ENCODE measurements at places on chromosomes 13 and 19. TPM values are rescaled to one million over a fixed set of nuclear protein-coding genes. Genes with fewer than 3 reads are reported as not detected.

SMIM44 gene
- not detected for total RNA-seq

GRCh38 chr13:46908501-46908900 lies 11.6 kb upstream of the HTR2A start:
- H3K27me3 ChIP-seq: no peaks in the 10 kb centered on the region
- no peak overlapping the region for H3K4me3 ChIP-seq
- DNase-seq: no peak
- no peaks in the 10 kb centered on the region for H3K4me1 ChIP-seq
- no peaks in the 10 kb centered on the region for H3K36me3 ChIP-seq

TRPC4 gene
- 4.2 TPM for total RNA-seq

GRCh38 chr19:13076787-13077186 lies 25.9 kb downstream of the LYL1 start:
- H3K27me3 ChIP-seq: no peaks in the 10 kb centered on the region
- H3K4me1 ChIP-seq: peaks cover 45% of the 10 kb centered on the region
- H3K36me3 ChIP-seq: peaks cover 63% of the 10 kb centered on the region
- H3K27ac ChIP-seq: peak overlapping the region; percentile 85

SPRED3 gene
- total RNA-seq: 0.46 TPM

- no peak overlapping the region for H3K27ac ChIP-seq
- no peaks in the 10 kb centered on the region for H3K27me3 ChIP-seq
- no peak for DNase-seq
- H3K36me3 ChIP-seq: peaks cover 95% of the 10 kb centered on the region
- no peak overlapping the region for H3K4me3 ChIP-seq
Observed at GRCh38 chr19:50002386-50002960, 22.7 kb downstream of the VRK3 start.

DNA sequence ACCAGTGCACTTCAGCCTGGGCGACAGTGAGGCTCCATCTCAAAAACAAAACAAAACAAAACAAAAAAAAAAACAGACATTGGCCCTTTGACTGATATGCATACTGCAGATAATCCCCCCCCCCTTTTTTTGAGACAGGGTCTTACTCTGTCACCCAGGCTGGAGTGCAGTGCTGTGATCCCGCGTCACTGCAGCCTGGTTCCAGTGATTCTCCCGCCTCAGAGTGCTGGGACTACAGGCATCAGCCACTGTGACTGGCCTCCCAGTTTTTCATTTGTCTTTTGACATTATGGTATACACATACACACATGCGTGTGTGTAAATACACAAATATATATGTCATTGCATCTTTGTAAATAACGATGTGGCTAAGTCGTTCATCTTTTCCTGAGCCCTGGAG lies 61.8 kb downstream of the ATP11A start:
- H3K27me3 ChIP-seq: no peaks in the 10 kb centered on the region
- H3K27ac ChIP-seq: no peak overlapping the region
- H3K4me3 ChIP-seq: no peak overlapping the region
- H3K4me1 ChIP-seq: peaks cover 9% of the 10 kb centered on the region
- no peak for DNase-seq

DNA sequence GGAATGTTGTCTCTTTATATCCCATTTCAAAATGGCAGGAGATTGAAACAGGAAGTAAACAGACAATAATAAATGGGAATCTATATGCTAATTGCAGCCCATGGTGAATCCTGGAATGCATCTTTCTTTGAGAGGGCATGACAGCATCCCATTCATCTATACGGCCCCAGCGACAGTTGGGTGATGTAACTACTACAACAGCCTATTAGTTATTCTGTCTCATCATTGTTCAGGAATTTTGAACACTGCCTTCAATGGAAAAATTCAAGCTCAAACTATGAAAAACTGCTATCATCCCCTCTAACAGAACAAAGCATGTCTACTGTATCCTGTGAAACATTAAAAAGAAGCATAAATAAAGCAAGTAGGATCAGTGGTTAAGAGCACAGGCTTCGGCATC lies 262.1 kb downstream of the DCT start:
- no peak for DNase-seq
- no peaks in the 10 kb centered on the region for H3K27me3 ChIP-seq
- no peak overlapping the region for H3K27ac ChIP-seq
- no peaks in the 10 kb centered on the region for H3K4me1 ChIP-seq
- no peaks in the 10 kb centered on the region for H3K36me3 ChIP-seq

DNA sequence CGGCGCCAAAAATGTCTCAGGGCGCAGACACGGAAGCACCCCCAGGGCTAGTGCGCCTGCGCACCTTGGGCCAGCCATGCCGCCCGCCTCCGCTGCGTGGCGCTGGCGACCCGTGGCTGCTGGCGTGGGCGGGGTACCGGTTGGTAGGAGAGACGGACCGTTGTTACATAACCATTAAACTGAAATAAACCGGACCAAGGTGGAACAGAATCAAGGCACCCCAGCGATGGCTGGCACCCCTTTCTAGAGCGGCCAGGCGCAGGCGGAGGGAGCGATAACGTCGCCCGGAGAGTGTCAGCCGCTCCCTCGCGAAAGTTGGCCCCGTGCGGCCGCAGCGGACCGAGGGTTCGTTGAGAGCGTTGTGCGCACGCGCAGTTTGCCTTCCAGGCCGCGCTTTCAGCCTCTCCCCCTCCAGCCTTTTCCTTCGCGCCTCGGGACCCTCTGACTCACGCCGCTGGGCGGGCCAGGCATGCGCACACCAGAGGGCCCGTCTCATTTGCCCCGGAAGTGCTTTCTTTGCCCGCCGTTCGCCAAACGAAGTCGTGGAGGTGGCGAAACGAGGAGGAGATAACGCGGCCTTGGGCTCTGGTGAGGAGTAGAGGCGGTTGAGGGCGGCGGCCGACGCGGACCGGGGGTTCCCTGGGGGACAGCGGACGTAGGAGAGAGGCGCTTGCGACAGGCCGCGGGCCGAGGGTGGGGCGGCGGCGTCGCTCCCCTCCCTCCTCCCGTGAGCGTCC lies at the start of the genes PLEKHJ1 and SF3A2:
Gene PLEKHJ1, minus strand, starts transcription at position 16 of the 737 bp plus-strand sequence. CDS start 81 bp downstream, outside the sequence.
Gene SF3A2, plus strand, starts transcription at position 511 of the 737 bp plus-strand sequence. CDS start 6,595 bp downstream, outside the sequence.
- H3K27me3 ChIP-seq: no peaks in the 10 kb centered on the region
- H3K4me3 ChIP-seq: peak within 1 kb of the TSS; percentile 99
- H3K4me1 ChIP-seq: peaks cover 74% of the 10 kb centered on the region
- peak within 1 kb of the TSS; percentile 95 for H3K27ac ChIP-seq

PTH2 gene
- total RNA-seq: not detected

GRCh38 chr19:5131506-5132205 lies 162.7 kb downstream of the KDM4B start:
- H3K27me3 ChIP-seq: no peaks in the 10 kb centered on the region
- DNase-seq: no peak
- no peak overlapping the region for H3K27ac ChIP-seq
- H3K4me1 ChIP-seq: peaks cover 26% of the 10 kb centered on the region
- H3K4me3 ChIP-seq: no peak overlapping the region

- H3K27ac ChIP-seq: no peak overlapping the region
- DNase-seq: no peak
- no peaks in the 10 kb centered on the region for H3K4me1 ChIP-seq
- H3K27me3 ChIP-seq: no peaks in the 10 kb centered on the region
Observed at GRCh38 chr13:97826421-97827012, 127.0 kb upstream of the IPO5 start.

CRYL1 gene
- 48.2 TPM for total RNA-seq

NLRP11 gene
- not detected for total RNA-seq

ZNF66 gene
- total RNA-seq: 2.6 TPM

GRCh38 chr13:49935171-49936074 lies 717 bp downstream of the SPRYD7 start:
- no peaks in the 10 kb centered on the region for H3K36me3 ChIP-seq
- no peak for DNase-seq
- peak overlapping the region; percentile 90 for H3K27ac ChIP-seq
- H3K4me1 ChIP-seq: peaks cover 72% of the 10 kb centered on the region
- H3K4me3 ChIP-seq: peak overlapping the region; percentile 96

DNA sequence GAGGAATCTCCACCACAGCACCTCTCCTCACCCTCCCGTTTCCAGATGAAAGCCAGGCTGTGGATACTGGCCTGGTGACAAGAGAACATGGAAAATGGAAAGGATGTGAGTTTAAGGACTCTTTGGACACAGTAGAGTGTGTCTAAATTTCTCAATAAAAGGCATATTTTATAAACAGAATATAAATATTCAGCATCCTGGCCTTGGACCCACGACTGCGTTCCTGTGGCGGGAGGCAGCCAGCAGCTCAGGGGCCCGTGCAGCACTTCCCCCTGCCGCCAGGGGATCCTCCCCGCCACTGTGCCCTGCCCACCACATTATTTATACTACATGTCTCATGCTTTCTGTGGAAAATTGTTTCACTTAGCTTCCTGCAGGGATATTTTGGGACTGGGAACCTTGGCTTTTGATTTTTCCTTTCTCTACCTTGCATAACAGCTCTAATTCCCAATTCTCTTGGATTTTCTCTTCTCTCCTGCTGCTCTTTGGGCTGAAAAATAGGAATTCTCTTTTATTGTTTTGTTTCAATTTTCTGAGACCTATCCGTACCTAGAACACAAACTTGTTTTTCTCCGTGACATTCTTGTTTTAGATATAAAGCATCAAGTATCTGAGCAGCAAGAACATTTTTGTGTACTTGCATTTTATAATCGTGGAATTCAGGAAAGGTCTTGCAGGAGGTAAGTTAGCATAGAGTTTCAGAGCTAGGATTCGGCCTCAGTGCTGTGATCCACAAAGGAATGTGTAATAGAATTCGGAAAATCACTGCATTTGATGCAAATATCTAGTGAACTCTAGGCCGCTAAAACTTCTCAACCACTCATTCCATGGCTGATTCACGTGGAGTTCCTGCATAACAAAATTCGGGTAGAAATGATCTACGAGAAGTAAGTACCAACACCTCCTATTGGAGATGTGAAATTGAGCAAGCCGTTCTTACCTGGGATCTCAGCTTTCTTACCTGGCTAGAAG lies 107.7 kb upstream of the SPATA13 start:
- H3K4me1 ChIP-seq: peaks cover 38% of the 10 kb centered on the region
- H3K27ac ChIP-seq: peak overlapping the region; percentile 73
- no peak overlapping the region for H3K4me3 ChIP-seq
- DNase-seq: no peak
- no peaks in the 10 kb centered on the region for H3K36me3 ChIP-seq

GRCh38 chr19:14654786-14655560 lies 19.7 kb downstream of the ADGRE3 start:
- no peak for DNase-seq
- no peaks in the 10 kb centered on the region for H3K36me3 ChIP-seq
- H3K4me3 ChIP-seq: no peak overlapping the region
- no peaks in the 10 kb centered on the region for H3K4me1 ChIP-seq
- peaks cover 18% of the 10 kb centered on the region for H3K27me3 ChIP-seq

ZSCAN22 gene
- total RNA-seq: 4.9 TPM

DNA sequence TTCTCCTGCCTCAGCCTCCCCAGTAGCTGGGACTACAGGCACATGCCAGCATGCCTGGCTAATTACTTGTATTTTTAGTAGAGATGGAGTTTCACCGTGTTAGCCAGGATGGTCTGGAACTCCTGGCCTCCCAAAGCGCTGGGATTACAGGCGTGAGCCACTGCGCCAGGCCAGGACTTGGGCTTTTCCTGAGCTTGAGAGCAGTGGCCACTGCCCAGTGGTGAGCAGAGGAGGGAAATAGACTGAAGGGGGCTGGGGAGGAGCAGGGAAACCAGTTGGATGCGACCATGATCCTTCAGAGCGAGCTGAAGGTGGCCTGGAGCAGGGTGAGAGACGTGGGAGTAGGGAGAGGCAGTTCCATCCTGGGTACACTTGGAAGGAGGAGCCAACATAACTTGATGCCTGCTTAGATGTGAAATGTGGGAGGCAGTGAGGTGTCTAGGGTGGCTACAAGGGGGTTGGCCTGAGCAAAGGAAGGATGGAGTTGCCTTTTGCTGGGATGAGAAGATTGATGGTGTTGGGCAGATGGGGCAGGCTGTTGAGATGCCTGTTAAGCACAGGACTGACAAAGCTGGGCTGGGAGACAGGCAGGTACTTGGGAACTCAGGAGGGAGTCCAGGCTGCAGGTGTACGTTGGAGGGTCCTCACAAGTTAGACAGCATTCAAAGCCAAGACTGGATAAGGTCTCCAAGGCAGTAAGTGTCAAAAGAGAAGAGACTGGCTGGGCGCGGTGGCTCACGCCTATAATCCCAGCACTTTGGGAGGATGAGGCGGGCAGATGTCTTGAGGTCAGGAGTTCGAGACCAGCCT lies 31.8 kb downstream of the KCTD15 start:
- DNase-seq: peak; percentile 83
- no peak overlapping the region for H3K4me3 ChIP-seq
- H3K4me1 ChIP-seq: no peaks in the 10 kb centered on the region
- H3K27ac ChIP-seq: no peak overlapping the region
- no peaks in the 10 kb centered on the region for H3K36me3 ChIP-seq

FRY gene
- 276 TPM for total RNA-seq

DNA sequence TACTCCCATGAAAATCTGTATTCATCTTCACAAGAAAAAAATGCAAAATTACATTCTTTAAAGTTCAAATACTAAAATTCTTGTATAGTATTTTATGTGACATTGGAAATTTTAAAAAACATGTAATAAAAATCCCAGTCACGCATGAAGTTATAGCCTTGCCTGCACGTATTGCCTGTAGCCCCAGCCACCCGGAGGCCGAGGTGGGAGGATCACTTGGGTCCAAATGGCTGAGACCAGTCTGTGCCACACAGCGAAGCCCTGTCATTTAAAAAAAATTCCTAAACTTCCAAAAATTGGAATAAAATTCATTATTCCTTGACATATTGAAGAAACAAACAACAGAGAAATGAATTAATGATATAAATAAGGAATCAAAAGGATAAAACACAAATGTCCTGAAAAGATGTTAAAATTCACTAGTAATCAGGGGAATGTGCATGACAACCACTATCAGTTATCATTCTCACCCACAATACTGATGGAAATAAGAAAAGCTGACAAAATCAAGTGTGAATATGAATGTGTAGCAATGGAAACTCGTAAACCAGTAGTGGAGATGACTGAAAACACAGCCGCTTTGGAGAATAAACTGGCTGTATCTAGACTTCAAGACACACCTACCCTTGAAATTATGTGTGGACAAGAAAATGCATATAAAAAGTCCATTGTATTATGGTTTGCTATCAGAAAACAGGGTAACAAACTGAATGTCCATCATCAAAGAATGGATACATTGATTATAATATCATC lies 7.5 kb downstream of the CARD8 start:
- no peak overlapping the region for H3K27ac ChIP-seq
- DNase-seq: no peak
- H3K4me3 ChIP-seq: peak overlapping the region; percentile 38
- H3K4me1 ChIP-seq: peaks cover 3% of the 10 kb centered on the region

DNA sequence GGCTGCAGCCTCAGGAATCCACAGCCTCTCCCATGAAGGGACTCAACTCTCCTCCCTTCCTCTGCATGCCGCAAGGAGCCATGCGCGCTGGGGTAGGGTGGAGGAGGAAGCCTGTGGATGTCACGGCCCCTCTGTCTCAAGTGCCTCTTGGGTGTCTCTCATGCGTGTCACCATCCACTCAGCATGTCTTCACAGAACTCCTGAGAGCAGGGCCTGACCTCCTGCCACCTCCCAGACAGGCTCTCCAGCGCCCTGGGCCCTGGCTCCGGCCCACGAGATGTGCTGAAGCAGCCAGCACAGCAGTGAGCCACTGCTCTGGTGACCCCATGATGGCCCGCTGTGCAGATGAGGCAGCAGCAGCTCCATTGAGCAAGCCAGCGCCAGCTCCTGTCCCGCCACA lies 25.9 kb upstream of the SPACA7 start:
- no peak overlapping the region for H3K27ac ChIP-seq
- no peaks in the 10 kb centered on the region for H3K36me3 ChIP-seq
- no peak for DNase-seq
- H3K4me1 ChIP-seq: no peaks in the 10 kb centered on the region
- H3K27me3 ChIP-seq: peaks cover 56% of the 10 kb centered on the region
